A549 treated with AZD2906 at 1 μM for 4 hours (cell line): ENCODE measurements at places on chromosomes 7 and 10. TPM values are rescaled to one million over a fixed set of nuclear protein-coding genes. Genes with fewer than 3 reads are reported as not detected.

The SFRP5 gene
- 2.5 to 3.7 TPM (median 3.2 TPM) in 5 replicates for total RNA-seq

The SKIDA1 gene
- total RNA-seq: 0.76 to 1.1 TPM (median 0.96 TPM) in 5 replicates

The OPN4 gene
- not detected in 5 replicates for total RNA-seq

The FFAR4 gene
- total RNA-seq: 0.04 to 0.14 TPM (median 0.09 TPM) in 5 replicates

The HKDC1 gene
- total RNA-seq: 8.0 to 11.7 TPM (median 9.0 TPM) in 5 replicates

The COL26A1 gene
- total RNA-seq: 0.44 to 0.74 TPM (median 0.52 TPM) in 5 replicates

The KAZALD1 gene
- 2.0 to 3.4 TPM (median 3.1 TPM) in 5 replicates for total RNA-seq

The MINDY4 gene
- 2.3 to 2.4 TPM (median 2.3 TPM) in 5 replicates for total RNA-seq

The MALSU1 gene
- total RNA-seq: 76.5 to 101 TPM (median 95.9 TPM) in 5 replicates

The MEIG1 gene
- 0.43 to 0.83 TPM (median 0.63 TPM) in 5 replicates for total RNA-seq

The GNAT3 gene
- not detected in 5 replicates for total RNA-seq

The SCART1 gene
- 0.10 to 0.32 TPM (median 0.20 TPM) in 5 replicates for total RNA-seq
